ENCODE measurements at places on chromosomes 1 and 21.

DNA sequence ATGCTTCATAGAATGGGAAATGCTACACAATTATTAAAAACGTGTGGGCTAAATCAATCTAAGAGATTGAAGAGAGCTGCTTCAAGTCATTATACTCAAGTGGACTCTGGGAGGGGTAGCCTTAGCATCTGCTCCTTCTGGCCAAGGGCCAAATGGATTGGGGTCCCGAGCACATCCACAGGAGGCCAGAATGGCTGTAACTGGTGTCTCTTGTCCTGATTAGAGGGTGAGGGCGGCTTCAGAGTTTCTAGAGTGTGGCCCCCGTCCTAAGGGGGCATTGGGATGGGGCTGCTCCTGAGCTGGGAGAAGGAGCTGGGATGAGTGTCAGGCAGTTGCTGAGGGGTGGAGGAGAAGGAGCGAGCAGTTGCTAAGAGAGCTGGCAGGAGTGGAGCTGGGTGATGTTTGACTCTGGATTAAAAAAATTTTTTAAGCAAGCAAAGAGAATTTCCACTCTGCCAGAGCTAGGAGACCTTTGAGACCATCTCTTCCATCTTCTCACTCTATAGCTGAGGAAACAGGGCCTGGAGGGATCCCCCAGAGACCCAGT lies 71.3 kb upstream of the TLR5 start:
- DNase-seq = no peak

DNA sequence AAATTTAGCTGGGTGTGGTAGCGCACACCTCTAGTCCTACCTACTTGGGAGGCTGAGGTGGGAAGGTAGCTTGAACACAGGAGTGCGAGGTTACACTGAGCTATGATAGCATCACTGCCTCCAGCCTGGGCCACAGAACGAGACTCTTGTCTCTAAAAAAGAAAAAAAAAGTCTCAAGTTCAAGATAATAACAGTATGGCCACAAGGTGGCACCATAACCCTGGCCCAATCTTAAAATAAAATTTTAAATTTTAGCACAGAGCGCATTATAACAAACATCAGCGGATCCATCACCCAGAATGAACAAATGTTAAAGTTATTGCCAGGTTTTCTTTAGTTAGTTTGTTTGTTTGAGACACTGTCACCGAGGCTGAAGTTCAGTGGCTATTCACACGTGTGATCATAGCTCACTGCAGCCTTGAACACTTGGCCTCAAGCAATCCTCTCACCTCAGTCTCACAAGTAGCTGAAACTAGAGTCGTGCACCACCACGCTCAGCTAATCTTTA lies 2.9 kb upstream of the HTR6 start:
- DNase-seq = no peak

GRCh38 chr1:11484321-11484655 lies 5.3 kb downstream of the DISP3 start:
- DNase-seq = no peak

DNA sequence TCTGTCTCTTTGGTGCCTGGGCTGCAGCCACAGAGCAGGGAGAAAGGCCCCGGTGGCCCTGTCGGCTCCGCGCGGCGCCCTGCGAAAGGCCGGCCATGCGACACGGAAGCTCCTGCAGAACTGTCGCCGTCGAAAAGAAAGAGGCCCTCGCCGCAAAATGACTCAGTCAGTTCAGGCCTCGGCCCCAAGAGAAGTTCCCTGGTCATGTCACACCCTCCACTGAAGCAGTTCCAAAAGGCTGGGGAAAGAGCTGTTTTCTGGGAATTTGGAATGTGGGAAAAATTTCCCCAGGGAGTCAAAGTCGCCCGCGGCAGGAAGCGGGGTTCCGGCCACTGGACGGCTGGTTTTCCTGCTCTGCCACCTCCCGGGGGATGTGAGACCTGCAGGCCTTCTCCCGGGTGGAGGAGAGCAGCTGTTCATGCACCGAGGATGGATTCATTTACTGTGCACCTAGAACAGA lies 115.8 kb upstream of the ZNF678 start:
- DNase-seq = no peak

DNA sequence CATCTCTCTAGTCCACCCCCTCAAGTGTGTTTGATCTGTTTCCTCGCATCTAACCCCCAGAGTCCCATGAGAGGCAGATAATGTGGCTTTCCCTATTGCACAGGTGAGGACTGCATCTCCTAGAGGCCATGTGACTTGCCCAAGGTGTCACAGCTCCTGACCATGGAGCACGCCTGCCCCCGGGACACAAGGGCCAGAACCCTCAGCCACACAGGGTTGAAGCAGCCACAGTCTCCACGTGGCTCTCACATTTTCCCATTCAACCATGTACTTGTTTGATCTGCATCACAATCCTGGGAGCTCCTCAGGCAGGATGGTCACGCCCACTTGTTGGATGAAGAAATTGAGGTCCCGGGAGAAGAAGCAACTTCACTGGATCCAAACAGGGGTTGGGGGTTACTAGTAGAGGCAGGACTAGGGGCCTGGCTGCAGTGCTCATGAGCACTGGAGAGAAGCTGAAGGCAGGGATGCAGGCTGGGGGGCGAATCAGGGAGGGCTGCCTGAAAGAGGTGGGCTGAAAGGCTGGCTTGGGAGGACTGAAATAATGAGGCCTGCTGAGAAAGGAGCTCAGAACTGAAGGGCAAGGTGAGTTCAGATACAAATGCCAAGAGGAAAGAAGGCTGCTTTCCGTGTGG lies 207.9 kb downstream of the PTPRU start:
- no peak for DNase-seq

- DNase-seq = no peak
Observed at GRCh38 chr1:63014267-63014666, 230.3 kb downstream of the ATG4C start.

- DNase-seq = no peak
Observed at GRCh38 chr1:85387781-85388180, 77.2 kb downstream of the DDAH1 start.

DNA sequence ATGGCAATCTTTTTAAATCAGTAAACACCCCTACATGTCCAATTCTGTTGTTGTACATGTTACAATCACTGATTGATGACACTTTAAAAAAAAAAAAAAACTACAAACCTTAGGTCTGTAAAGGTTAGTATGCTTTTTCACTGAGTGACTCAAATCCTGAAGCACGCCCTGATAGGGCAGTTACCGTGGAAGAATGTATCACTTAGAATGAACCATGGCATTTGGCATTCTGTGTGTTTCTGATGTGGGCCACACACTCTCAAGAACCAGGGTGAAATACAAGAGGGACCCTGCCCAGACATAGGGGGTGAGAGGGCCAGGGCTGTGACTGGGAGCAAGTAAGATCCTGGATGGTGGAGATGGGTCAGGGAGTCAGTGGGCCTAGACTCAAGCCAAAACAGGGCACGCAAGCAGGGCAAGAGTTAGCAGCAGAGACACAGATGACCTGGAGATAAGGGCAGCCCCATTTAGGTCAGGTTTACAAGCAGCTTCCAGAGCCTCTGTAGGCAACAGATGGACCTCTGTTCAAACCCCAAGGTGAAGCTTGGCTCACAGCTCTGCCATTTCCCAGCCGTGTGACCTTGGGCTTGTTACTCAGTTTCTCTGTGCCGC lies 47.6 kb upstream of the DMRTB1 start:
- DNase-seq = no peak

- no peak for DNase-seq
Observed at GRCh38 chr1:41874903-41875411, 43.8 kb downstream of the HIVEP3 start.

GRCh38 chr1:43235451-43236121 lies 34.2 kb upstream of the TMEM125 start:
- DNase-seq = no peak

DNA sequence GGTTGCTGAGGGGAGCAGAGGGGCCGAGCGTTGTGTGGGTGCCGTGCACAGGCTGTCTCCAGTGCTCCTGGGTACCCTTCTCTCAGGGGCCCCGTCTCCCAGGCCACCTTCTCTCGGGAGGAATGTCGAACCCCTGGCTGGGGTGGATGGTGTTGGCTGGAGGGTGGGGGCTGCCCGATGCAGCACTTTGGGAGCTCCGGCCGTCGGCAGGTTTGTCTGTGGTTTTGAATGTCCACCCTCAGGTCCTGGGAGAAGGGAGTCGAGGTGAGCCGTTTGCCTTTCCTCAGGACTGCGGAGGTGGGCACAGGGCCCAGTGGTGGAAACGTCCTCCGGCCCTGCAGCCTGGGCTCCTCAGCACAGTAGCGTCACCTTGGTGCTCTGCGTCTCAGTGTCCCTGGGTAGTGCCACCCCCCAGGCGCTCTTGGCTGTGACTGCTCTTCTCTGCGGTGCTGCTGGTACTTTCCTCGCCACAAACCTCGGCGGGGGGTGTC lies 14.5 kb downstream of the SLX9 start:
- DNase-seq = no peak

Measured in T-helper 2 cell (primary cell).